Activated naive CD4-positive, alpha-beta T cell treated with Interleukin-2 at 50 U/mL for 16 hours (primary cell): ENCODE measurements at places on chromosomes 13 and 19.
A peak's percentile ranks its signal among the peaks of the same experiment; 100 is the strongest.

DNA sequence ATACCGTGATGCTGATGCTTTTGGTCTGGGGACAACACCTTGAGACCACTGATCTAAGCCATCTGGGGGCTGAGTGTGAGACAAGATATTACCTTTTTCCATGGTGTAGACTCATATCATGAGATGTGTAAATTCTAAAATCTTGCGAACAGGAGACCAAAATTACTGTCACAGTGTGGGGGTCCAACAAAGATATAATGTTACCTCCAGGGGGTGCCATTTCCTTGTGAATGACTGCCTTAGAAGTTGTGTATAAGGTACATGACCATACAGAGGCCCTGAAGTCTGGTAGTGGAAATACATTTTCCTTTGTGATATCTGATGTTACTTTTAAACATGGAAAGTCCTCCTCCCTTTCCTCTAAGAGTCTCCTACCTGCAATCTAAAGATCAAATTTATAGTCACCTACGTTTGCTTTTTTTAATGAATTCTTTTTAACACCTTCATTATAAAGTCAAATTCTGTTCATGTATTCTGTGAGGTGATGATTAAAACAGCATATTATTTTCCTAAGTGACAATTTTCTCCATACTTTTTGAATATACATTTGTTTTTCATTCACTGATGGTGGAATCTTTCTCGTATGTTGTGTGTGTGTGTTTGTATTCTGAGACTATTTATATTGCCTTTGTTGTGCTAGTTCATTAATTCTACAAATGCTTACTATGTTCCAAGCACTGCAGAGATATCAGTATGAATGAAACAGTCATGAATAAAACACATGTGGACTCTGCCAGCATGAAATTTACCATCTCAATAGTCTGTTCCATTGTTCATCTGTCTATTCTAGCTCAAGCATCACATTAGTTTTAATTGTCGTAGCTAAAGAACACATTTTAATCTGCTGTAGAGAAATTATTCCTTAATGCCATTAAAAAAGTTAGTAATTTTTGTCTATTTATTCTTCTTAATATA, 113.7 kb downstream of the RFC3 start:
- DNase-seq: no peak

- no peak for DNase-seq
Observed at GRCh38 chr19:43505186-43505456, 575 bp upstream of the PHLDB3 start.

- no peak for DNase-seq
Observed at GRCh38 chr19:41620171-41620570, 6.7 kb downstream of the CEACAM4 start.

- no peak for DNase-seq
Observed at GRCh38 chr13:91086936-91087716, 260.4 kb upstream of the MIR17HG start.

DNA sequence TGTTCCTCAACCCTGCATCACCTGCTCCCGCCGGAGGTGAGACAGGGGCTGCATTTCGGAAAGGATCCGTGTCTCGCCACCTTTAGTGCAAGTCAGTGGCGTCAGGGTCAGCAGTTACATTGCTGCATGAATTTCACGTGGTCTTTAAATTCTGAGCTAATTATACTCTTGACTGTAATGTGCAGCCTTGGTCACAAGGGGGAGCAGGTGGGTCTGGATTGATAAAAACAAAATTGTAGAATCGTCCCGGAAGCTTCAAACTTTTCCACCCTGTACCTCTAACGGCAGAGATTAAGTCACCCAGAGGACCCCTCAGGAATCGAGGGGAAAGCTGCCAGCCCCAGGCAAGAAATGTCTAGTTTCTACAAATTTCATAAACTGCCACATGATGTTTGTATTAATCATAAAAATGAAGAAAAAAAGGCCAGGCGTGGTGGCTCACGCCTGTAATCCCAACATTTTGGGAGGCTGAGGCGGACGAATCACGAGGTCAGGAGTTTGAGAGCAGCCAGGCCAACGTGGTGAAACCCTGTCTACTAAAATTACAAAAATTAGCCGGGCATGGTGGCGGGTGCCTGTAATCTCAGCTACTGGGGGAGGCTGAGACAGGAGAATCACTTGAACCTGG, 20.2 kb downstream of the BBC3 start:
- peak; percentile 77 for DNase-seq

DNA sequence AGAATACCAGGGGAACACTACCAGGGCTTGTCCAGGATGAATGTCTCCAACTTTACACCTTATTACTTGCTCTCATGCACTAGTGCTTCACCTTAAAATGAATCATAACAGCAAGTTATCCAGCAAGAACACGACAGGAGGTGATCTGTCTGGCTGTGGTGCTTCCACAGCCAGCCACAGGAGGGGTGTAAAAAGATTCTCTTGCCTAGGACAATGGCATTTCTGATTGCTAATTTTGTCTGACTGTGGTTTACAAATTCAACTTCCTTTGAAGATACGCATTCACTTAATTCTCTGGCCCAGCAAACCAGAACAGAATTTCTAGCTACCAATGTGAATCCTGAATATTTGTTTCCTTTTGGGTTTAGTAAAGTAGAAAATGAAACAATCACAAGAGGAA, 23.1 kb upstream of the COG3 start:
- no peak for DNase-seq

DNA sequence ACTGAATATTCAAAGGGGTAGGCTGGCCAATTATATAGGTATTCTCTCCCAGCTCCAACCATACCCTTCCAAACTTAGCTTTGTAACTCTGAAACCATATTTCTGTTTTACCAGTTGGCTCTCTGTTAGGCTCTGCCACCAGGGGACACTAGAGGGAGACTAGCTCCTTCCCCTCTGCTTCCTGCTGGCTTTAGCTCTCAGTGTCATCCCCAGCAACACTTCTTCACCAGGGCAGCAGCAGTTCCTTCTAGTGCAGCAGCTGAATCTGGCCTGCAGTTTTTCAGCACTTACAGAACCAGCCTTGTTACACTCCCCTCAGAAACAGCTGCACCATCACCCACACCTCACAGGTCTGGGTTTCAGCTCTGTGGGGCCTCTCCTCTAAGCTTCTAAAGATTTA, 51.0 kb upstream of the DOCK9 start:
- DNase-seq: peak; percentile 42

DNA sequence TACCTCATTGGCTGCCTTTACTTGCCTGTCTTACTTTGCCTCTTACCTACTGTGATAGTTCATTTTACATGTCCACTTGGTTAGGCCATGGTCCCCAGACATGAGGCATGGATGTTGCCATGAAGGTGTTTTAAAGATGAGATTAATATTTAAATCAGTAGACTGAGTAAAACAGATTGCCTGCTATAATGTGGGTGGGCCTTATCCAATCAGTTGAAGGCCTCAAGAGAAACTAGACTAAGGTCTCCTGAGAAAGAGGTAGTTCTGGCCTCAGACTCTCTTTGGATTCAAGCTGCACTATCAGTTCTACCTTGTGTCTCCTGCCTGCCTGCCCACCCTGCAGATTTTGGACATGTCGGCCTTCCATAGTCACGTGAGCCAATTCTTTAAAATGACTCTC, 26.1 kb downstream of the ADGRE3 start:
- no peak for DNase-seq

DNA sequence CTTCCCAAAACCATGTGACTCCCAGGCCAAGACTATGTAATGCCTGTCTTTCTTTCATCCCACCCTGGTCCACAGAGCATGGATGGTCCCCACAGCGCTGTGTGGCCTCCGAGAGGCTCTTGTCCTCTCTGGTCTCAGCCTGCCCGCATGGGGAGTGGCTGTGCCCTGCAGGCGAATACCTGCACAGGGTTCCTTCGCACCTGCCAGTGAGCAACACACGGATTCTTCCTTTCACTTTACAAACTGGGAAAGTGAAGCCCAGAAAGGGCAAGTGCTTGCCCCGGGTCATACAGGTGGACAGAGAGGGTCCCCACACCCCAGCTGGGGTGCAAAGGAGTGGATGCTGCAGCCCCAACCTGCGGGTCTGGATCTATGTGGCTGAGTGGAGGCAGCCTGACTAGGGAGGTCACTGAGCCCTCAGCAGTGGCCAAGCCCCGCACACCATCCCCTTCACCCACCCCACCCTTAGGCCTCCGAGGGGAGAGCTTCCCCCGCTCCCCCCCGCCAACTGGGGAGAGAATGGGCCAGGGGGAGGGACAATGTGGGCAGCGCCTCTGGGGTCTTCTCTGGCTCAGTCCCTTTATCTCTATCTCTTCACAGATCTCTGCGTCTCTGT, 747 bp upstream of the MARK4 start:
- no peak for DNase-seq

DNA sequence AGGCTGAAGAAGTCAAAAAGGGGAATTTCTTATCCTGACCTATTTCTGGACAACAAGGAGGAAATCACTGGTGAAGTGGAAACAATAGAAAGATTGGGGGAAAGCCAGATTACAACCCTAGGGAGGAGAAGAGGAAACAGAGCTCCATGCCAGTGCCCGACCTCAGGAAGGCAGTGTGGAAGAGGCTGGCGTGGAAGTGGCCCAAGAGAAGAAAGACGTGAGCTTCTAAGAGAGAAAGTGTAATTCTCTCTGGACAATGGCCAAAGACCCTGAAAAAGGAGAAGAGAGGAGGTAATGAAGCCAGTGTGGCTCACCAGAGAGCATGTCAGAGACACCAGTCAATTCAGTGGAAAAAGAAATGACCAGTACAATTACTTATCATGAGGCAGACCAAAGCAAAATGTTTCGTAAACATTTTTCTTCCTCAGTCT, 52.6 kb upstream of the URAD start:
- DNase-seq: no peak

- DNase-seq: peak; percentile 31
Observed at GRCh38 chr13:45393941-45394570, 24.1 kb downstream of the SLC25A30 start.

- DNase-seq: no peak
Observed at GRCh38 chr19:17881701-17882100, 10.0 kb downstream of the SLC5A5 start.

DNA sequence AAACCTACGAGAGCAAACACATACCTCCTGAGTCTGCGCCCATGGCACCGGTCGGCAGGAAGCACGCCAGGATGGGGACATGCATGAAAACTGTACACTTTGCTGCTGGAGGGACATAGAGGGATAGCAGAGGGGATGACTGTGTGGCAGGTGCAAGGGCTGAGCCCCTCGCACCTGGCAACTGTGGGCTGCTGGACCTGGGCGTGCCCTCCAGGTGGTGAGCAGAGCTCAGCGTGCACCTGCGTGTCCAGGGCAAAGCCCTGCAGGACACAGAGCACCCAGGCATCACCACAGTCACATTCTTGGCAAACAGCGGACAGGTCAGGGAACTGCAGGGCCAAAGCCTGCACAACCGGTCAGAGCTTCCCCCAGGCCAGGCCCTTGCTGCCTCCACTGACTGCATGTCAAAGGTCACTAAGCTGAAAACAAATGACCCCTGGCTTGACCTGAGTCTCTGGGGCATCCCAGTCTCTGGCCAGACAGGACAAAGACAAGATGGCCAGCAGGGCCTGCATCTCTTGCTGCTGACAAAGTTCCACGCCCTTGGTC, 9.0 kb upstream of the ISYNA1 start:
- DNase-seq: no peak

DNA sequence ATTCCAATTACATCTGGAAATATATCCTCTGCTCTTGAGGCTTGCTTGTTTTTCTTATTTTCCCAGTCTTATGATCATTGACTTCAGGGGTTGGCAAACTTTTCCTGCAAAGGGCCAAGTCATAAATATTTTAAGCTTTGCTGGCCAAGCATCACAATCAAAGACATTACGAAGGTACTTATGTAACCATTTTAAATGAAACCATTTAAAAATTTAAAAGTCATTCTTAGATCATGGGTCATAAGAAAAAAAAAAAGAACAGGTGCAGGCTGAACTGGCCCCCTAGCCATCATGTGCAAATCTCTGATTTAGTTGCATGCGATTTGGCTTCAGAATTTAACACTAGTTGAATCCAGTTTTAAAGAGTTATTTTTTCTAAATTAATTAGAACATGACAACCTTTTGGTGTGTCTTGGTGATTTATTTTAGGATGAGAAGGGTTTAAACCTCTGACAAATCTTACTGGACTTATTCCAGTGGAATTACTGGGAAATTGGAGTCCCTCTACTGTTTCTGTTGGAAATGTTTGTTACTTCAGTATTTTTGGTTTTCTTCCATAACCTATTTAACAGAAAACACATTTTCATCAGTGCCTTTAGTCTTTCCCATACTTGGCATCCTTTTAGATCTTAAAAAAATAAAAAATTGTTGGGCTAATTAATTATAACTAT, 148.1 kb downstream of the NHLRC3 start:
- no peak for DNase-seq

DNA sequence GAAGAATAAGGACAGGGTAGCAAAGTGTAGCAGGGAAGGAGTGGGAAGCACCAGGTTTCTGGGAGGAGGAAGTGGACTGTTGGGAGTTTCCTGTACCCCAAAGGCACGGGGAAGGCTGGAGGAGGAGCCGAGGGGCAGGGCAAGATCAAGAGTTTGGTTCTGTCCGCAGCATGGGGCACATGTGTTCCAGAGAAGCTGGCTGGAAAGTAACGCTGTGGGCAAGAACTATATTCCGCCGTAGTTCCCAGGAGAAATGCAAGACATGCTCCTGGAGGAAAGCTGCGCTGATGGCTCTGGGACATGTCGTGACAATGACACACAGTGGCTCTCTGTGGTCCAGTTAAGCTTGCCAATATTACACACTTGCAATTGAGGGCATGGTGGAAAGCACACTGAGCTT, 51.7 kb upstream of the KPNA3 start:
- DNase-seq: no peak

- no peak for DNase-seq
Observed at GRCh38 chr13:41273831-41274441, 10.6 kb upstream of the MTRF1 start.

DNA sequence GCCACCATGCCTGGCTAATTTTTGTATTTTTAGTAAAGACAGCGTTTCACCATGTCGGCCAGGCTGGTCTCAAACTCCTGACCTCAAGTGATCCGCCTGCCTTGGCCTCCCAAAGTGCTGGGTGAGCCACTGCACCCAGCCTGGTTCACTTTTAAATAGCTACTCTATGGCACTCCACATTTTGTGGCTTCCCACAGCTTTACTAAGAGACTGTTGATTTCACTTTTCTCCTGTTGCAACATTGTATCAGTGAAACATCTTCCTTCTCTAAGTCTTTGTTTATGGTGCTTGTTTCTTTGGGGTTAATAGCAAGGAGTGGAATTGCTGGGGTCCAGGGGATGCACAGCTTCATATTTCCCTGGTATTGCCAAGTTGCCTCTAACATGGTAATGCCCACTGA, 12.3 kb downstream of the TMEM38A start:
- DNase-seq: no peak
